ENCODE measurements at places on chromosomes 5 and 9. TPM values are rescaled to one million over a fixed set of nuclear protein-coding genes. Genes with fewer than 3 reads are reported as not detected.
A peak's percentile ranks its signal among the peaks of the same experiment; 100 is the strongest.

- no peak for DNase-seq
Measured at GRCh38 chr5:83837265-83837907, 116.7 kb upstream of the HAPLN1 start.

- no peak for DNase-seq
Measured at GRCh38 chr5:83548581-83548980, 77.0 kb downstream of the VCAN start.

DNA sequence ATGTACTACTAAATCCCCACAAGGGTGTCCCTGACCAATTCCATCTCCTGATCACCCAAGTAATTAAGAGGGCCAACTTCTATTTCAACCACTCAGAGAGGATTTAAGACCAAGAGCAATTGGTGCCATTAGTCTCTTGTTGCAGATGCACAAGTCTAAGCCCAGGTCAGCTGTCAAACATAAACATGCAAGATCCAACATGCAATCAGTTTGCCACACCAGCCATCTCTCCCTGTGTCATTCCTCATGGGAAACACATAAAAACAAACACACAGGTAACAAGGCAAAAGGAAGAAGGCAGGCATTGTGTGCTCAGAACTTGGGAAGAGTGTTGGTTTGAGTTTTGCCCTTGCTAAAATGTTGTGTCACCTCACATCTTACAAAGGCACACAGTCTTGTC lies 139.2 kb downstream of the SPOCK1 start:
- DNase-seq = no peak

GRCh38 chr9:138103849-138104206 lies 226.2 kb downstream of the CACNA1B start:
- DNase-seq = no peak

DNA sequence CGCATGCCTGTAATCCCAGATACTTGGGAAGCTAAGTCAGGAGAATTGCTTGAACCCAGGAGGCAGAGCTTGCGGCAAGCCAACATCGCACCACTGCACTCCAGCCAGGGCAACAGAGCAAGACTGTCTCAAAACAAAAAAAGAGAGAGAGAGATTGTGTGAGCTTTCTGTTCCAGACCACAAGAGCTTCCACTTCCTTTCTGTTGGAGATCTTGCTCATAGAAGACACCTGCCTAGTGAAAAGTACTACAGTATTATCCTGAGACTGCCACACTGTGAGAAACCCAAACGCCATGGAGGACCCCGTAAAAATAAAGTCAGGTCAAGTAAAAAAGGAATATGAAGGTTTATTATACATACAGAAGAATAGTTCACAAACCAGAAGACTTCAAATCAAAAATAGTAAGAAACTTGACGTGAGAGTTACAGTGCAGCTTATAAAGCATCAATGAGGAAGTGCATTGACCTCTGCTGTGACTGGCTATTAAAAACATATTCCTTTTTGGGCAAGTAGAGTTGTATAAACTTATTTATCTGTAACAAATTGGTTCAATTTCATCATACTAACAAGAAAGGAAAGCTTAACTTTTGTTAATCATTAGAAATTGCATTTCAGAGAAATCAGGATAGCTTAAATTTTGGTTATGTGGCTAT lies 4.3 kb upstream of the EMB start:
- DNase-seq = no peak

GRCh38 chr9:86354818-86355309 lies 654 bp upstream of the TUT7 start:
- no peak for DNase-seq

- DNase-seq = no peak
Measured at GRCh38 chr9:97617939-97618416, 15.2 kb downstream of the TSTD2 start.

DNA sequence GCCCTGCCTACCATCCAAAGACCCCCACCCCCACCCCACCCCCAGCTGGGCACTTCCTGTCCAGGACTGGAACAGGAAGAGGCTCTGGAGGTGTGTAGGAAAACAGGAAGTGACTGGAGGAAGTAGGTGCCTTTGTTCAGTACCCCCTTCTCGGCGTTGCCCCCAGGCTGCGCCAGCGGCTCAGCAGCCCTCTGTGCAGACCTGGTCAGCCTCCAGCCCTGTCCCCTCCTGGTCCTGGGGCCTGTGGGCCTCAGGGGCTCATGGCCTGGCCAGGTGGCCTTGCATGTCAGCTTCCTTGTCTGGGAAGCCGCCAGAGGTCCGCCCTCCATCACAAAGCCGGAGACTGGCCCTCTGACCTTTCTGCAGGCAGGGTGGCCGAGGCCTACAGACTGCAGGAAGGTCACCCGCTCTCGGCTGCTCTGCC lies 26.0 kb downstream of the FLT4 start:
- no peak for DNase-seq

- no peak for DNase-seq
Measured at GRCh38 chr9:100087218-100087617, 11.6 kb downstream of the ERP44 start.

DNA sequence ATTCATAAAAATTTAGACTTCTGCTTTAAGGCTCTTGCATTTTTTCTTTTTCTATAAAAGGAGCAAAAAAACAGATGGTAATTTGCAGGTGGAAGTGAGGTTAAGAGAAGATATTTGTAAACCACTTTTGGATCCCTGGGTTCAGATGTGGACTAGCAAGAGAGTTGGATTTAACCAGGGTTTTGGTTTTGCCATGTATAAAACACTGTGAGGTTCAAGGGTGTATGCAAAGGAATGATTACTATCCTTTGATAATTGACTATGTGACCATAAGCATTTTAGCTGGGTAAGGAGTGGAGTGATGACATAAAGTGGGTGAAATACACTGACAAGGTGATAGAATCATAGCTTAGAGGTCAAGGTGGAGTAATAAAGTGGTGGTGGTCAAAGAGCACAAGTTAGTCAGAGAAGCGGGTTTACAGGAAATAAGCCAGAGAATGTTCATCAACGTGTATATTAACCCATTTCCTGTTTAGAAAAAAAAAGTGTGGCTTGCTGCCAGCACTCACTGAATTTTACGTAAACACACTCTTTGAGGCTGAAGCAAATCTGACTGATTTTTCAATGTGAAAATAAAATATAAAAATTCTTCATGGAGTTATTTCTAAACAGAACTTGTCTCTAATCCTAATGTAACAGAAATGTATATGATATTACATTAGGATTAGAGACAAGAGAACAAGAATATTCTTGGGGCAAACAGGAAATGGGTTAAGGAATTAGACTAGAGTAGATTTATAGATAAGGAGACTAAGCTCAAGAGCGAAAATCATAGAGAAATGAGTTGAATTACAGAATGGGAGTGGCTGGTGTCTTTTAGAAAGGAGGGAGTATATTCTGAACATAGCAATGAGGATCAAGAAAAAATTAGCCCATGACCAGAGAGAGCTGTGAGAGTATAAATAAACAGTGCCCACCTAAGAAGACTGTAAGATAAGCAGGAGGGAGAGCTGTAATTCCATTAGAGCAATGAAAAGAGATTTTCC lies 74.5 kb downstream of the CDKN2A start:
- DNase-seq = no peak

- DNase-seq = no peak
Measured at GRCh38 chr9:36237230-36237629, 21.0 kb downstream of the GNE start.

DNA sequence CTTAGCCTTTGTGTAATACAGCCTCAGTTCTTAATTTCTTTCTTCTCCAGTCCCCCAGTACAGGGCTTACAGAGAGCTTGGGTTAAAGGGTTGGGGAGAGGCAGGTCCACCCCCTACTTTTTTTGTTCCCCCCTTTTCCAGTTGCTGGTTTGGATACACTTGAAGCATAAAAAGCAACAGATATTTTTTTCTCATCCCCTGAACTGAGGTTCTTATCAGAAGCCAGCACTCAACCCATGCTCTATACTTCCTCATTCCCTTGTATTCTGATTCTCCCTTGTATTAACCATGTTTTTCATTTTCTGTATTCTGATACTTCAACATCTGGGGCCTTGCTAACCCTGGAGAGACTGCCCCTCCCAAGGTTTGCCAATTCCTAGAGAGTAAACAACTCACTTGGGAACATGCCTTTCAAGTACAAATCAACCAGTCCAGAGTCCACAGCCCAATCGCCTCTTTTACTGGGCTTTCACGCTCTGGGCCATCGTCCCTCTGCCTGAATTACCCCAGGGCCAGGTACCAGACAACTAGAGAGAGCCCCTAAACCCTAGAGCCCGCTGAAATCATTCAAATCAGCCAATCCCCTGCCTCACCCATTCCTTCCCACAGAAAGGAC lies 333.4 kb upstream of the PUM3 start:
- DNase-seq = peak; percentile 25

DNA sequence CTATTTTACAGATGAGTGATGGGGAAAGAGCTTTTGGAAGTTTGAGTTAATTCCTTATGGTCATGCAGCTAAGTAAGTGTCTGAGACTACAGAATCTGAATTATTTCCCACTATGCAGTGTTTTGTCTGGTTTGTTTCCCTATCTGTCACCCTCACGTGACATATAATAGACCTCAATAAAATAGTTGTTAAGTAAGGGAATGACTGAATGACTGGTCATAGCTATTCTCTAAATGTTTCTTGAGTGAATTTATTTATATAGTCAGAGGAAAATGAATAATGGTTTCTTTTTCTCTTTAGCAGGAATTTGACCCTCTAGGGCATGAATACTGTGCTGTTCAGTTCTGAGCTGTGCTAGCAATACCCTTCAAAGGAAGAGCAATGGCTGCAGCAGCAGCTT lies 10.3 kb downstream of the TRIM32 start:
- no peak for DNase-seq

GRCh38 chr5:143066556-143067281 lies 296.5 kb downstream of the ARHGAP26 start:
- DNase-seq = peak; percentile 28

- DNase-seq = no peak
Measured at GRCh38 chr9:134656334-134657006, 14.9 kb downstream of the COL5A1 start.

DNA sequence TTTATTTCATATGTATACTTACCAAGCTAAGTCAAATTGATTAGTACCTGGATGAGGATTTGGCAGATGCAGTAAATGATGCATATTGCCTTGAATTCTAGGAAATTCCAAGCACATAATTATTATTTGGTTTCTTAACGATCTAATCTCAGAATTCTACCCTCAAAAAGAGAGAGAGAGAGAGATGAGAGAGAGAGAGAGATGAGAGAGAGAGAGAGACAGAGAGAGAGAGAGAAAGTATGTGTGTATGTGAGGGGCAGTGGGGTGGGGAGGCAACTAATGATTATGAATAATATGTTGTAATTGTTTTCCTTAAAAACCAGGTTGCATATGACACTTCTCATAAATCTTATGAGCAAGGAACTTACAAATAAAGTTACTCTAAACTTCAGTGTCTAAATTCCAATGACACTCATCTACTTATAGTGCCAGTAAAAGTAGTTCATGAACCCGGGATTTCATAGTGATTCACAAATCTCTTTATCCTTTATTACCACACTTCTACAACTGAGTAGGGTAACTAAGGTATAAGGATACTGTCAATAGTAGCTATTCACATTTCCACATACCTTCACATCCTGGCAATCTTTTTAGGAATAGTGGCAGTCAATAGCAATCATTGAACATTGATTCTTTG lies 60.5 kb upstream of the EDIL3 start:
- DNase-seq = no peak

DNA sequence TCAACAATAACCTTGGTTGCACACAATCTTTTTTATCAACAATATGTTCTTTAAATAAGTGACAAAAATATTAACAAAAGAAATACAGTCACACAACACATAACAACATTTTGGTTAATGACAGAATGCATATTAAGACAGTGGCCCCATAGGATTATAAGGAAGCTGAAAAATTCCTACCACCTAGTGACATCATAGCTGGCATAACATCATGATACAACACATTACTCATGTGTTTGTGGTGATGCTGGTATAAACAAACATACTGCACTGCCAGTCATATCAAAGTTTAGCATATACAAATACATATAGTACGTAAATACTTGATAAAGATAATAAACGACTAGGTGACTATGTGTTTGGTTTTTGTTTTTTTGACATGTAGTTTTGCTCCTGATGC lies 344.8 kb upstream of the POU5F2 start:
- DNase-seq = no peak

- DNase-seq = no peak
Measured at GRCh38 chr5:54013556-54014194, 296.7 kb downstream of the ARL15 start.

GRCh38 chr9:2234371-2234893 lies 219.3 kb downstream of the SMARCA2 start:
- DNase-seq = no peak

GRCh38 chr5:14727428-14727865 lies 62.9 kb downstream of the OTULIN start:
- DNase-seq = peak; percentile 63

DNA sequence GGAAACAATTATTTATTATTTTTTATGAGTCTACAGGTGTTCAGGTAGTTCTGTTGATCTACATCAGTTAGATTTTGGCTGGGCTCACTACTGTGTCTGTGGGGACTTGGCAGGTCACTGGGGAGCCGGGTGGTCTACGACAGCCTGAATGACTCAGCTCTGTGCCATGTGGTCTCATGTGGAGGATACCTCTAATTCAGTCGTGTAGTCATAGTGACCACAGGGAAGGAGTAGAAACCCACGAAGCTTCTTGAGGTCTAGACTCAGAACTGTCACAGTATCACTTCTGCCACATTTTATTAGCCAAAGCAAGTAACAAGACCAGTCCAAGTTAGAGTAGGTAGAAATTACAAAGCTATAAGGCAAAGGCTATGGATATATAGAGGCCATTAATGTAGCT lies 64.7 kb upstream of the GRAMD2B start:
- DNase-seq = no peak

- no peak for DNase-seq
Measured at GRCh38 chr5:111855356-111855755, 98.4 kb upstream of the NREP start.

- DNase-seq = no peak
Measured at GRCh38 chr9:24036459-24036858, 210.4 kb upstream of the ELAVL2 start.

DNA sequence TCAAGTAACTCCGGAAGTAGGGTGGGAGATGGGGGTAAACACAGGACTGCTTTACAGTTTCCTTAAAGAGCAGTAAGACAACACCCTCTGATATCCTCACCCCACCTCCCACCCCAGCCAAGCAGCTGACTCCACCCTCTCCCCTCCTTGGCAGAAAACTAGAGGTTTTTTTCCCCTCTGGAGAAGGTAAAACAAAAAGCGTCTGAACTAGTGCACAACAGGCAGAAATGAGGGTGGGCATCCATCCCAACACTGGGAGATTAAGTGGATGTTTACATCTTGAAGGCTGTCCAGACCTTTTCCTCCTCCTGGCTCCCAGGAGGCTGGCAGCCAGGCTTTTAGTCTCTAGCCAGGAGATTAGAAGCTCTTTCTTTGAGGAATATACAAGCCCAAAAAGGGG lies 13.9 kb upstream of the CTNNAL1 start:
- no peak for DNase-seq

Gene RNF208
- total RNA-seq = 5.1 TPM

Gene RETREG1
- total RNA-seq = 63.7 TPM

Gene RASGRF2
- 2.3 TPM for total RNA-seq

Gene PHF24
- total RNA-seq = 0.22 TPM

Gene CCNO
- total RNA-seq = 3.0 TPM

Gene ODF2
- total RNA-seq = 13.8 TPM

Gene GDNF
- 0.82 TPM for total RNA-seq

Gene DMRTA1
- total RNA-seq = 0.64 TPM

Gene ARAP3
- total RNA-seq = 5.3 TPM

Gene BTNL8
- total RNA-seq = 33.0 TPM

Gene HINT1
- total RNA-seq = 318 TPM

Gene DMRT3
- total RNA-seq = not detected

Gene TMEM141
- total RNA-seq = 239 TPM
